ENCODE measurements at places on chromosomes 5 and 9.

GRCh38 chr9:133951265-133951664 is 40.9 kb downstream of the VAV2 start:
- no peak for DNase-seq

- DNase-seq, result no peak
Observed at GRCh38 chr9:97536480-97536879, 35.0 kb downstream of the TMOD1 start.

DNA sequence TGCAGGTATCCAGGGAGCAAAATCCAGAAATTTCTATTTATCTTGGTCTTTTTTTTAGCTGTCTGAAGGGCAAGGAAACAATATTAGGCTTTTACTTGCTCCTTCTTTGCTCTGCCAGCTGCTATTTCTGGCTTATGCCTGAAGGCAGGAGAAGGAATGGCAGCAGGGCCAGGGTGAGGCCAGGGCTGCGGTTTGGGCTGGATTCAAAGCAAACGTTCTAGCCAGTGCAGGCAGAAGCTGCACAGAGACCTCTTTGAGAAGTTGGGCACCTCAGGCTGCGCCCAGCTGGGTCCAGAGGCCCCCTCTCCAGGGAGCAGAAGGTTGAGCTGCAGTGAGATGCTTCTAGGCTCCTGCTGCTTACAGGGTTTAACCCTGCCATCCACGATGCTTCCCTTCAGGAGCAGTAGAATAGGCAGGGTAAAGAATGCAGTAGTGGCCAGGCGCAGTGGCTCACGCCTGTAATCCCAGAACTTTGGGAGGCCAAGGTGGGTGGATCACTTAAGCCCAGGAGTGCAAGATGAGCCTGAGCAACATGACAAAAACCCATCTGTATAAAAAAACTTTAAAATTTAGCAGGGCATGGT is 201.2 kb downstream of the ADCY2 start:
- DNase-seq, result no peak

DNA sequence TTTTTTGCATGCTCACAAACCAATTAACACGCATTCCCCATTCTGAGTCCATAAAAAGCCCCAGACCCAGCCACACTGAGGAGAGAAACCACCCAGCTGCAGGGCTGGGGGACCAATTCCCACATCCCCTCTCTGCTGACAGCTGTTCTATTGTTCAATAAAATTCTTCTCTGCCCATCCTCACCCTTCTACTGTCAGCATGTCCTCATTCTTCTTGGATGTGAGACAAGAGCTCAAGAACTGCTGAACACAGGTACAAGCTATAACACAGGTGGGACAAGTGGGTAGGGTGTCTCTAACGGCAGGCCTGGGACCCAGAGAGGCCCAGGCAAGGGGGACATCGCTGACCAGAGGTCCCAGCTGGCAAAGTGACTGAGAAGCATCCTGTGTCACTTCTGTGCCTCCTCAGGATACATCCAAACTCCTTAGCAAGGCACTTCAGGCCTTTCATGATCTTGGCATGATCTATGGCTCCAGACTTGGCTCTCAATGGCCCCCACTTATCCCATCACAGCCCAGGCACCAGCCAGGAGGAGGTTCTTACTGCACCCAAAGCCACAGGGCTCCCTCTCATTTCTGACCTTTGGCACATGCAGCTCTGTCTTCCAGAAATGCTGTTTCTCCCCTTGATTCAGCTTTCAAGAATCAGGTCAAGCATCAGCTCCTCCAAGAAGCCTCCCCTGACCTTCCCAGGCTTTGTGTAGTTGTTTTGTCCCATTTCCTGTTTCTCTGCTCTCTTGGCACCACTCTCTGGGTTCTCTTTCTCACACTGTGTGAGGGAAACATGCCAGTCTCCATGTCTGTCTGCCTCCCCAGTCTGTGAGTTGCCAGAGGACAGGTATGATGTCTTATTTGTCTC is 7.3 kb upstream of the ALDH1B1 start:
- DNase-seq, result no peak

DNA sequence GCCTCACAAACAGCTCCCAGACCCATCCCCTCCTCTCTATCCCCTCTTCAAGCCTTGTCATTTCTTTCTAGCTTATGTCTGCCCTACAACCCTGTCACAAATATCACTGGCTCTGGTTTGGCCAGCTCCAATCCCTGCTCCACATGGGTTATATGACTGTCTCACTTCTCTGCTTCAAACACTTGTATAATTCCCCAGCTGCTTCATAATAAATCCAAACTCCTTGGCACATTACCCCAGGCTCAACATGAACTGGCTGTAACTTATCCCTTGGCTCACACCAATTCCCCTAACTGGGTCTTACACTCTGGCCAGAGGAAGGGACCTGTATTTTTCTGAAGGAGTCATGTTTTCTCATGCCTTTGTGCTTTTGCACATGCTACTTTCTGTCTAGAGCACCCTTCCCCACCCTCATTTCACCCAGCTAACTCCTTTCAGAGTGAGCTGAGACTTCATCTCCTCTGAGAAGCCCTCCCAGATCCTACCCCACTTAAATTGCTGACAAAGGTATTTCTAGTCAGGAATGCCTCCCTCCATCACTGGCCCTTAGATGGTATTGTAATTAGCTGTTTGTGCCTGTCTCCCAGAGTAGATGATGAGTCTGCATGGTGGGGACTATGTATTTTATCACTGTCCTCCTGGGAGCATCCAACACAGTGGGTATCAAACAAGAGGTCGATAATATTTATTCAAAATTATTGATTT is 5.3 kb downstream of the PRXL2C start:
- DNase-seq, result no peak

- DNase-seq, result no peak
Observed at GRCh38 chr9:136264031-136264430, 18.4 kb upstream of the QSOX2 start.

DNA sequence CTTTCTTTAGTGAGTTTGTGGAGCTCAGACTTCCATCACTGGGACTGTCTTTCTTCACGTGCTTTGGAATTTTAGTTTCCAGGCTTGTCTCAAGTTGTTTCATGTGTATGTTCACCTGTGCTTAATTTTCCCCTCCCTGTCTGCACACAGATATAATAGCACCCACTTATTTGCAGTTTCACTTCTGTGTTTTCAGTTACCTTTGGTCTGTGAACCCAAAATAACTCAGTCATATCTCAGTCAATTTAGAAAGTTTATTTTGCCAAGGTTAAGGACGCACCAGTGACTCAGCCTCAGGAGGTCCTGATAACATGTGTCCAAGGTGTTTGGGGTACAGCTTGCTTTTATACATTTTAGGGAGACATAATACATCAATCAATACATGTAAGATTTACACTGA is 330.4 kb downstream of the ICE1 start:
- no peak for DNase-seq

DNA sequence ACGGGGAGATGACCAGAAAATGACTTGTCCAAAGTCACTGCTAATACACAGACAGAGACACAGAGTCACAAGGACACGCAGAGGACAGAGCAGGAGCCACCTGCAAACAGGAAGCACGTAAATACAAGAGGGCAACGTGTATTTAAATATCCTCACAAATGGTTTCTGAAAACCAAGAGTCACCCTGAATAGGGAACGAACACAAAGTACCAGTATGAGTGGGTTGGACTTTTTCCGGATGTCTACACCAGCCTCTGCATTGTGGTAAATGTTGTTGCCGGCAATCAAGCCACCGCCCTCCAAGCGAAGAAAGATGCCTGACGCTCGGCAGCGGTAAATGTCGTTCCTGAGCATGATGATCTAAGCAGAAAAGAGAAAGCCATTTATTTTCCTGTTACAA is 44.5 kb downstream of the FBXO10 start:
- no peak for DNase-seq

GRCh38 chr5:115888027-115888426 is 46.3 kb downstream of the AP3S1 start:
- no peak for DNase-seq

GRCh38 chr9:134293611-134294152 is 32.6 kb upstream of the RXRA start:
- no peak for DNase-seq

Measured in kidney epithelial cell (primary cell).